ENCODE measurements at places on chromosomes 5 and 9.

- DNase-seq, result no peak
These were observed 82.3 kb downstream of the PTCD2 start for GRCh38 chr5:72402381-72402890.

GRCh38 chr9:135905380-135906258 lies 1.7 kb downstream of the CAMSAP1 start:
- DNase-seq, result no peak

- DNase-seq, result no peak
These were observed 79.0 kb upstream of the ZNF608 start for GRCh38 chr5:124825250-124825982.

DNA sequence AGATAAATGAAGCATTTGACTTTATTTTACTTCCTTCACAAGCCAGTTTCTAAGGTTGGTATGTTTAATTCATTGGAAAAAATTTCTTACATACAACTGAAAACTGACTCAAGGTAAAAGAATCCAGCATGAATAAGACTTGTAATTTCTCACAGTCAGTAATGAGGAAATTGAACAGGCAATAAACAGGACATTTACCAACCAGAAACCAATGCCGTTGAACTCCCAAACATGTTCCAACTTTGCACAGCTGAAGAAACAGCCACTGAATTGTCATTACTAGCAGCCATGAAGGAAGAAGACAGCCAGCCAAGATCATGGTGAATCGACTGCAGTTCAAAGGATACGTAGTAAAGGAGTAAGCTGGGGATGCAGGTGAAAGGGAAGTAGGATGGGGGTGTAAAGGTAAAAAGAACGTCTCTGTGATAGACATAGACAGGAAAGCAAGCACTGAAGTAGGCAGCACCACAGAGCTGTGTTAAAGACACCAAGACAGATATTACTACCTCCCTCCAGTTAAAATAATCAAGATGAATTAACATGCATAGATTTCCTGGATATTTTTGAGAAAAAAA lies 21.3 kb upstream of the SLC12A2 start:
- no peak for DNase-seq

- no peak for DNase-seq
These were observed 11.9 kb upstream of the ZNF366 start for GRCh38 chr5:72519111-72519510.

- no peak for DNase-seq
These were observed 23.9 kb upstream of the PPP2CA start for GRCh38 chr5:134249469-134250379.

GRCh38 chr5:173108914-173109313 lies 35.4 kb upstream of the BNIP1 start:
- no peak for DNase-seq

DNA sequence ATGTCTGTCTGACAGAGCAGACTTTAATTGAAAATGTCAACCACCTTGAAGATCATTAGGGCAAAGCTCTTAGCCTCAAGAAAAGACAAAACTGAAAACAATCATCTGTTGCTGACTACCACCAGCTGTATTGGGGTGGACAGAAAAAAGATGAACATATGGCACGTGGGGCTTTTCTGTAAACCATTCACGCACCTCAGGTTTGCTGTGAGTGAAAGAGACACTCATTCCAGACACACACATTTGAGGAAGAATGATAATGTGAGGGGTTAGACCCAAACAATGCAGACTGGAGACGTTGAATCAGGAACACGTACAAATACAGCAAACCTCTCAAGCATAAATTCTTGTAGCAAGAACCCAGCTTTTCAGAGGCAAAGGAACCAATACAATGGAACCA lies 158.7 kb downstream of the EBF1 start:
- no peak for DNase-seq

DNA sequence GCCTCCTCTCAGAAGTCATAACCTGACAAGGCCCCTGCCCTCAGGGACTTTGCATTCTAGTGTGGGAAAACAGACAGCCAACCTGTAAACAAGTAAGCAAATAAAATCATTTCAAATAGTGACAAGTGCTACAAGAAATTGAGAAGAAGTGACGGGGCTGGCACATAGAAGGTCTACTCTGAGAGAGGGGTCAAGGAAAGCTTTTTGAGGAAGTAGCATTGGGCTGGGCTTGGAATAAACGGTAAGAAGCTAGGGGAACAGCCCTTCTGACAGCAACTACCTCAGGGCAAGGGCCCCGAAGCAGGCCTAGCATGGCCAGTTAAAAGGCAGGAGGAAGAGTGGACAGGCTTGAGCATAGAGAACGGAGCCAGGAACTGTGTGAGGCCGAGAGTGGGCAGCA lies 4.8 kb upstream of the SLC2A8 start:
- DNase-seq, result no peak

- DNase-seq, result no peak
These were observed 45.8 kb downstream of the MEF2C start for GRCh38 chr5:88837222-88837621.

GRCh38 chr9:20082831-20083230 lies 294.0 kb upstream of the SLC24A2 start:
- no peak for DNase-seq

GRCh38 chr5:14256026-14256690 lies 113.0 kb downstream of the TRIO start:
- no peak for DNase-seq

DNA sequence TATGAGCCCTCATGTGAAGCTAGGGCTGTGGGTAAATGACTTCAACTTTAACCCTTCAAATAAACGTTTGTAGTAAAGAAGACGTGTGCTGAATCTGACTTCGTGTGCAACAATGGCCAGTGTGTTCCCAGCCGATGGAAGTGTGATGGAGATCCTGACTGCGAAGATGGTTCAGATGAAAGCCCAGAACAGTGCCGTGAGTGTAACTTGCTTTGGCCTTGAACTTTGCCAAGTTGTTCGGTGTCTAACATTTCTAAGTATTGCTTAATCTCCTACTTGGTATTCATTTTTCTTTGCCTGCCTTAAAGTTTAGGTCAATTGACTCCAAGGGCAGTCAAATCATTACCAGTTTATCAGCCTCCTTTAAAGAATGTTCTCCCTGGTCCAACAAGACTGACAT lies 18.2 kb downstream of the VLDLR start:
- no peak for DNase-seq

DNA sequence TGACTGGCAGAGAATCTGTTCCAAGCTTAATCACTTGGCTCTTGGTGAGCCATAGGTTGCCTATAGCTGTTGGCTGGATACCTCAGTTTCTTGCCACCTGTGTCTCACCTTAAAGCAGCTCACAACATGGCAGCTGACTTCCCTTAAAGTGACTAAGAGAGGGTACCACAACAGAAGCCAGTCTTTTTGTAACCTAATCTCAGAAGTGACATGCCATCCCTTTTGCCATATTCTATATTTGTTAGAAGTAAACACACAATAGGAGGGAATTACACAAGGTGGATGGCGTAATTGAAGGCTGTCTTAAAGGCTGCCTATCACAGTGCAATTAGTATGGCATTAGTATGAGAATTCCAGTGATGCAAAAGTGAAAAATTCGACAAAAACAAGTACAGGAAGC lies 28.1 kb downstream of the NIPBL start:
- no peak for DNase-seq

DNA sequence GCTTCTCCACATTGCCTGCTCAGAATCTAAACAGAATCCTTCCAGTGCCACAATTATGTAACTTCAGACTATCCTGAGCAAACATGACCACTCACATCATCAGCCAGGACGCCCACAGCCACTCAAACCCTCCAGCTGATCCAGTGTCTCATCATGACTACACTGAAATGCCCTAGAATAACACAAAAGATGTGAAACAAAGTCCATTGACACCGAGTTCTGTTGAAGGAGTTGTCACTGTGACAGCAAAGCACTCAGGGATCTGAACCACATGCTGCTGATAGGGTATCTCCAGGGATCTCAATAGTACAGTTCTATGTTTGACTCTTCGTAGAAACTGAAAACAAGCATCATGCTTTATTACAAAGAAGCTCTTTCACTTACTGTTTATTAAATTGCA lies 150.2 kb downstream of the GABBR2 start:
- DNase-seq, result no peak

DNA sequence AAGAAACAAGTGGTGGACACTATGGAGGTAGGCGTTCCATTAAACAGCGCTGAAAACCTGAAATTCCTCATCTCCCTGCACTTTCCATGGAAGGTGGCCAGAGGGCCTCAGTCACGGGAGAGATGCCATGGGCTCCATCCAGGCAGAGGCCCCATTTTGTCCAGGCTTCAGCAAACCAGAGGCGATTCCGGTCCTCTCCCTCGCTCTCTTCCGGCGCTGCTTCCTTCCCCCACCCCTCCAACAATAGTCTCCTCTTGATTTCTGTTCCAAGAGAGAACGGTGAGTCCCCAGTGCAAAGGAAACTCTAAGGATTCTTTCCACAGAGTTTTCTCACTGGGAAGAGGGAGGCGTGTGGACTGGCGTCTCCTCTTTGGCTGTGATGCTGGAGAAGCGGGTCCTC lies 7.5 kb downstream of the ZNF366 start:
- peak; percentile 58 for DNase-seq

- no peak for DNase-seq
These were observed 56.1 kb downstream of the WDR70 start for GRCh38 chr5:37435261-37435660.

DNA sequence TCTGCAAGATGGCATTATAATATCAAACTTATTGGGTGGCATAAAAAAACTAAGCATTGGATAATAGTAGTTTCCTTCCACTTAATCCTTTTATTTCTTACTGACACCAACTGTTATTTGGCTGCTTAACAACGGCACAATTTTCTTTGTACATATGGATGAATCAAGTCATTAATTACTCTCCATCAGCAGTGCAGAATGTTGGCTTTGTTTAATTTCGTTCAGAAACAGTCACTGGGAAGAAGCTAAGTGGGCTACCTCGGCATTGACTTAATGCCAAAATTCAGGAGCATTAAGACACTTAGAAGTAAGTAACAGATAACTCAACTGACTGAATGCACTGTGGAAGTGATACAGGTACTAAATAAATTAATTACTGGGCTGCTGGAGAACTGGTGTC lies 460.4 kb downstream of the CTNND2 start:
- DNase-seq, result no peak

DNA sequence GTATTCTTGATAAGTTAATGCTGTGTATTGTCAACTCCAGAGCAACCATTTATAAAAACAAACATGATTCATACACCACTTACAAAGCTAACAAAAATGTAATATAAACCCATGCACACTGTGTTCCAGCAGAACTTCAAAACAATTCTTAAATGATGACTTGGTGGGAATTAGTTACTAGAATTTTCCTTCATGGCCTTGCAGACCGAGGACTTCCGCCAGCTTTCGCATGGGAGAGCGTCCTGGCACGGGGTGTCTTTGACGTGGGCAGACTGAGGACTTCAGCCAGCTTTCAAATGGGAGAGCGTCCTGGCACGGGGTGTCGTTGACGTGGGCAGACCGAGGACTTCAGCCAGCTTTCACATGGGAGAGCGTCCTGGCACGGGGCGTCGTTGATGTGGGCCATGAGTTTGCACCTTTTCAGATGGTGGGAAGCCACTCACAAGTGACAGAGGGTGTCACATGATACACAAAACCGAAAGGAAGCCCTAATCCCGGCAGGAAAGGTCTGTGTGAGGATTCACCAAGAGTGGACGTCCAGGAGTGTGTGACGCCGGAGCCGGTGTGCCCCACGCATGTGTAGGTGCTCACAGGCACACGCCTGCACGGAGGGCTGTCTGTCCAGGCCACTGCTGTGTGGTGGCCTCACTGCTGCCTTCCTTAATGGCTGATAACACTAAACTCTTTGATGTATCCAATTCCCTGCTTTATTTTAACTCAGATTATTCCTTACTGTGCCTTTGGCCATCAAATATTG lies 211.3 kb upstream of the IRX4 start:
- DNase-seq, result no peak

DNA sequence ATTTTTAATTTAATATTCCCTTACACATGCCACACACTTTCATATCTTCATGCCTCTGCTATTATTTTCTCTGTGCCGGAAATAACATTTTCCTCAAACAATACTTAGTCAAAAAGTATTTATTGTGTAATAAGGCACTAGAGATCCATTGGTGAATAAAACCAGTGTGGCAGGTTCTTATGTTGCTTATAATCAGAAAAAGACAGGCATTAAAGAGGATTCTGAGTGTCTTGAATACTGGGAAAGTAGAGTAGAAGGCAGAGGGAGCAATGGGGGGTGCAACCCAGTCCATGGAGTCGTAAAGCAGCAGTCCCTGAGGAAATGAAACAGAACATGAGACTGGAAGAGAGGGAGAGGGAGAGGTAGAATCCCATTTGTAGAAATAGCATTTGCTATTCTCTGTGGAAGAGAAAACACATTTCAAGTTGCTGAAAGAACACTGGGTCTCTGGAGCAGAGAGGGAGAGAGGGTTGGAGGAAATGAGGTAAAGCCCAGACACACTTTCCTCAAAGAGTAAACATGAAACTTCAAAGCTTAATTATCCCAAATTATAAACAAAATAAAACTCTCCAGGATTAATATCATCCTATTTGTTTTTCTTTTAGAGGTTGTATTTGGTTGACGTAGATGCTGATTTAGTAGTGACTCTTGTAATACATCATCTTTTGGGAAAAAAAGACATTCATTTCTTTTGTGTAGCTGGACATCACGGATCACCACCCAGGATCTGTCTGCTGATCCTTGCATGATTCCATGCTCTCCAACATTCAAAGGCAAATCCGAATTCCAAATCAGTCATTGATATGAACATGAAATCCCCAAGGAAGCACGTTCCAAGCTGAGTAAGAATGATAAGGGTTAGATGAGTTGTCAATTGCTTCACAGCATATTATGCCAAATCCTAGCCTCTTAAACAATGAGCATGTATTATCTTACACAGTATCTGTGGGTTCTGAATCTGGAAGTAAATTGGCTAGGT lies 37.4 kb upstream of the GRAMD2B start:
- DNase-seq, result no peak

GRCh38 chr9:136690104-136690805 lies 3.0 kb upstream of the AGPAT2 start:
- DNase-seq, result peak; percentile 87

- DNase-seq, result no peak
These were observed 84.9 kb upstream of the MYO10 start for GRCh38 chr5:17020678-17021601.

GRCh38 chr5:52989025-52989780 lies at the start of gene ITGA2:
ITGA2 (plus strand) TSS chr5:52989352; CDS start chr5:52989469, 117 bp downstream.
- DNase-seq, result peak; percentile 68

DNA sequence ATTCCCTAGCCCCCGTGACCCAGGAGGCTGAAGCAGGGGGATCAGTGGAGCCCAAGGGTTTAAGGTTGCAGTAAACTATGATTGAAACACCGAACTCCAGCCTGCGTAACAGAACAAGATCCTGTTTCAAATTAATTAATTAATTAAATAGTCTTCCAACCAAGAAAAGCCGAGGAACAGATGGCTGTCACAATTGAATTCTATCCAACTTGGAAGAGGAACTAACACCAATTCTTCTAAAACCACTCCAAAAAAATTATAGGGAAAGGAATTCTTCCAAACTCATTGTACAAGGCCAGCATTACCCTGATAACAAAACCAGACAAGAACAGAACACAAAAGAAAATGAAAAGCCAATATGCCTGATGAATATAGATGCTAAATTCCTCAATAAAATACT lies 43.4 kb upstream of the RGS7BP start:
- DNase-seq, result no peak
